ENCODE measurements at places on chromosomes 12 and 14.

- no peak for DNase-seq
Observed at GRCh38 chr14:89443042-89443629, 26.1 kb upstream of the FOXN3 start.

GRCh38 chr12:30701056-30701455 is 5.4 kb upstream of the IPO8 start:
- no peak for DNase-seq

DNA sequence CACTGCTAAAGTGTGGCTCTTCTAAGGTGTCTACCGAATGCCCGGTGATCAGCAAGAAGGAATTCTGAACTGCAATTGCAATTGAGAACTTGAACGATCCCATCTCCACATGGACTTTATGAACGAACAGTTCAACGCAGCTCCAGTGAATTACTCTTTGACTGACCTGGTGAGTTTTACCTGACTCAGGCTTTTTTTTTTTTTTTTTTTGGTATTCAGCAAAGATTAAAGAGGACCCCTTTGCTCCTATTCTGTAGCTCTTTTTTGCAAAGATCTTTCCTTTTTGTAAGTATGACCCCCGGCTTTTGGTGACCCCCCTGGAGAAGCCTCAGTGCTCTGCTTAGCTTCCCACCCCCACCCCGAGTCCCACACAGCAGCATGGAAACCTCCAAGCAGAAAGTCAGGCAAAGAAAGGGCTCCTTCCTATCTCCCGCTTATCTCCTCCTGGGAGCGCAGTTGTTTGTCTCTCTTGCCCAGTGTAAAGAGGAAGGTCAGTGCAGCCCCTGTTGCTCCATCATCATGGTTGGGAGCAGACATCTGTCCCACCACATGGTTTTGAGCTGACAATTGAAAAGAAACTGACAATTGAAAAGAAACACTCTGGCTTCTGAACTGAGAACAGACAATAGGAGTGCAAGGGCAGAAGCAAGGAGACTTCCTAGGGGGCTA is 72.1 kb upstream of the DIO3 start:
- DNase-seq: no peak

- no peak for DNase-seq
Observed at GRCh38 chr12:121603581-121603980, 22.7 kb upstream of the ORAI1 start.

DNA sequence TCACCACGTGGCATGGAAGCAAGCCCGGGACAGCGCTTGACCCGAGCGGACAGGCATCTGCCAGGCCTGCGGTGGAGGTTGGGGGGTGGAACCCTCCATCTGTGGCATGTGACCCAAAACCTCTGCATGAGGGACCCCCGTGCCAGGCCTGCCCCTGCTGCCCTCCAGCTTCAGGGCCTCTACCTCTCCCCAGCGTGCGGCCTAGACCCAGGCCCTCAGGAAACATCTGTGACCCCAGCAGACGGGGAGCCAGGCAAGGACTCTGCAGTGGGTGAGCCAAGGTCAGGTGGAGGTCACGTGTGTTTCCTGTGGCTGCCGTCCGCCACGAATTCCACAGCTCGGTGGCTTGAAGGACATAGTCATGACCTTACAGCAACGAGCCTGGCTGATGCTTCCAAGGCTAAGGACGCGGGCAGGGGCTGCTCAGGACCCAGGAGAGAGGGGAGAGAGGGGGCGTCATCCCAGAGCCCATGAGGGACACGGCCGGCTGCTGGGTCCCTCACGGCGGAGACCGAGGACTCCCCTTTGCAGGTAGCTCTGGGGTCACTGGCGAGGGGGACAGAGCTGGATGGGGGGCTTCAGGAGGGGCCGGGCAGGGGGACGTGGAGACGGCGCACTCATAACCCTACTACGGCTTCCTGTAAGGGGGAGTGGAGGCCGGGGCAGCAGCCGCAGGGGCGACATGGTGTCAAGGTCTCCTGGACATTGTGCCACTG is 91.5 kb downstream of the GALNT9 start:
- DNase-seq: no peak

DNA sequence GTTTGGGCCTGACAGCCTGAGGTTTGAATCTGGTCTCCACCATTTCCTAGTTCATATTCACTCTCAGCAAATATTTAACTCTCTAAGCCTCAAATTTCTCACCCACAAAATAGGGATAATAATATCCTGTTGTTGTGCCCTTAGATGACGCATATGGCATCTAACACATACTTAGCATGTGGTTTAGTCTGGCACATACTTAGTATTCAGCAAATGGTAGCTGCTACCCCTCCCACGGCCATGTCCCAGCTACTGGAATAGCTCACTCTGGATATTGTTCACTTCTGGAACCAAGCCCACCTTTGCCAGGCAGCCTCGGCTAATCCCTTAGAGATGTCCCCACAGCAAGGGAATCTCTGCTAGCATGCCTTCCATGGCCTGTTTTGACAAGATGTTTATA is 53.3 kb downstream of the BICD1 start:
- peak; percentile 74 for DNase-seq

DNA sequence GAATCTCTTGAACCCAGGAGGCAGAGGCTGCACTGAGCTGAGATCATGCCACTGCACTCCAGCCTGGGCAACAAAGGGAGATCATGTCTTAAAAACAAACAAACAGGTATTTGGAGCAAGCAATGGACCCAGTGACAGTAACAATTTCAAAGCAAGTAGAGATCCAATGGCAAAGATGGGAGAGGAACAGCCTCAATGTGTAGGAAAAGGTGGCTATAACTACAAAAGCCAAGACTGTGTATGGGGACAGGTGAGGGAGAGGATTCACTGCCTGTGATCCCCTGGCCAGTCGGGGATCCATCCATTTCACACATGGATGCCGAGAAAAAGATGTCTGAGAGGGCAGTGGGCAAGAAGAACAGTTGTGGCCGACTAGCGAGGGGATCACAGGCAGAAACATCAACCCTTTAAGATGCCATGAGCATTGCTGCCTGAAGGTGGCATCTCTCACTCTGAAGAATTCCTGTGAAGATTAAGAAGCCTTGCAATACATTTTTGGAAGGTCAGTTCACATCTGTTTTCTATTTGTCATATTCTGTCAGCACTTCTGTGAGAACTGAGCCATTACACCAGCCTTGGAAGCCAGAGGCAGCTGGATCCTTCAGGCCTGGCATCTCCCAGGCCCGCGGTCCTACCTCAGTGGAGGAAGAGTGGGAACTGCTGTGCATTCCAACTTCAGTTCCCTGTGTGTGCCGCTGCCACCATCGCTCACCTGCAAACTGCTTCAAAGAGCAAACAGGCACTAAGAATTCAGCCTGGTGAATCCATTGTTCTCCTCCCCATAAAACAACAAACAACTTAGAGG is 54.5 kb upstream of the FRS2 start:
- peak; percentile 93 for DNase-seq

- no peak for DNase-seq
Observed at GRCh38 chr12:65184176-65184857, 14.9 kb downstream of the LEMD3 start.

- DNase-seq: no peak
Observed at GRCh38 chr14:105019861-105020814, 745 bp downstream of the CDCA4 start.

DNA sequence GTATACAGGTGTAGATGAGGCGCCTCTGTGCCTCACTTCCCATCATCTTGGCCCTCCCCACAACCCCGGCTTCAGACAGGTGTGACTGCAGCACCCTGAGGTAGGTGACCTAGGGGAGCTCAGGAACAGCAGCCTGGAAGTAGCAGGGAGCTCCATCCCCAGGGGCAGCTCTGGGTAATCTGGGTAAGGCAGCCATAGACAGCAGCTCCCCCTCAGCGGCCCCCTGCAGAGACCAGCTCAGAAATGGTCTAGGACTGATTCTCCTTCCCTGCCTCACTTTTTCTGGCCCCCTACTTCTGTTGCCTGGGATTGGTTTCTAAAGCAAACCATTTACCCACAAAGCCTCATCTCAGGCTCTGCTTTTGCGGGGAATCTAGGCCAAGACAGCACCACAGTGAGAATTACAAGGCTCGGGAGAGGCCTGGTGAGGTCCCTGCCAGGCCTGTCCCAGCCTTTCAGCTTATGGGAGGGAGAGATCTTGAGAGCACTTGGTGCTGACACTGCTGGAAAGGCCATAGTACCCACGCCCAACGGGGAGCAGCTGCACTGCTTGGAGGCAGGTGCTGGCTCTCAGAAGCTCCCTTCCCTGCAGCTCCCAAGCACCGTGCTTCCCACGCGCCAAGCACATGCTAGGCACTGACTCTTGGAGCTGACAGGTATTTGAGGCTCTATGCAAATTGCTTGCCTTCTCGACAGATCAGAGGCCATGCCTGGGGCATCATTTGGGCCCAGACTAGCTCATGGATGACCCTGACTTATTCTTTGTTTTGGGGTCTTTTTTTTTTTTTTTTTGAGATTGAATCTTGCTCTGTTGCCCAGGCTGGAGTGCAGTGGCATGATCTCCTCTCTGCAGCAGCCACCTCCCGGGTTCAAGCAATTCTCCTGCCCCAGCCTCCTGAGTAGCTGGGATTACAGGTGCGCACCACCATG is 45.1 kb upstream of the TRAF3 start:
- no peak for DNase-seq

DNA sequence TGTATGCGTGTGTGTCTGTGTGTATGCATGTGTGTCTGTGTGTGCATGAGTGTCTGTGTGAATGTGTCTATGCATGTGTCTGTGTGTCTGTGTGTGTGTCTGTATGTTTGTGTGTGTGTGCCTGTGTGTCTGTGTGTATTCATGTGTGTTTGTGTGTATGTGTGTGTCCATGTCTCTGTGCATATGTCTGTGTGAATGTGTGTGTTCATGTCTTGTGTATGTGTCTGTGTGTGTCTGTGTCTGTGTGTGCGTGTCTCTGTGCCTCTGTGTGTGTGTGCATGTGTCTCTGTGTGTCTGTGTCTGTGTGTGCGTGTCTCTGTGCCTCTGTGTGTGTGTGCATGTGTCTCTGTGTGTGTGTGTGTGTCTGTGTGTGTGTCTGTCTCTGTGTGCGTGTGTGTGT is 82.4 kb downstream of the NINJ2 start:
- no peak for DNase-seq

DNA sequence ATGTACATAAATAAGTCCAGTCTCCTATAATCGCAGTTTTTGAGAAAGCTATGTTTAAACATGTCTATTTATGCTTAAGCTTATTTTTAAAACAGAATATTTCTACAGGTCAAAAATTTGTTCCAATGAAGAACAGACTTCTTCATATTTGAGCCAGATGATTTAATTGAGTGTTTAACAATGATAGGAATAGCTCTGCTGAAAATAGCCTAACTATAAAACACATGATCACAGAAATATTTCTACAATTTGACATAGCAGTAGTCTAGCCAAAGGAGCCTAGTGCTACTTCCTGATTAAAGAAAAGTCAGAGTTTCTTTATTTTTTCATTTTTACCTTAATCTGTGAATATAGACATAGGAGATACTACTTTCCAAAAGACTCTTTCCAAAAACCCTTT is 29.4 kb downstream of the DCP1B start:
- DNase-seq: no peak

DNA sequence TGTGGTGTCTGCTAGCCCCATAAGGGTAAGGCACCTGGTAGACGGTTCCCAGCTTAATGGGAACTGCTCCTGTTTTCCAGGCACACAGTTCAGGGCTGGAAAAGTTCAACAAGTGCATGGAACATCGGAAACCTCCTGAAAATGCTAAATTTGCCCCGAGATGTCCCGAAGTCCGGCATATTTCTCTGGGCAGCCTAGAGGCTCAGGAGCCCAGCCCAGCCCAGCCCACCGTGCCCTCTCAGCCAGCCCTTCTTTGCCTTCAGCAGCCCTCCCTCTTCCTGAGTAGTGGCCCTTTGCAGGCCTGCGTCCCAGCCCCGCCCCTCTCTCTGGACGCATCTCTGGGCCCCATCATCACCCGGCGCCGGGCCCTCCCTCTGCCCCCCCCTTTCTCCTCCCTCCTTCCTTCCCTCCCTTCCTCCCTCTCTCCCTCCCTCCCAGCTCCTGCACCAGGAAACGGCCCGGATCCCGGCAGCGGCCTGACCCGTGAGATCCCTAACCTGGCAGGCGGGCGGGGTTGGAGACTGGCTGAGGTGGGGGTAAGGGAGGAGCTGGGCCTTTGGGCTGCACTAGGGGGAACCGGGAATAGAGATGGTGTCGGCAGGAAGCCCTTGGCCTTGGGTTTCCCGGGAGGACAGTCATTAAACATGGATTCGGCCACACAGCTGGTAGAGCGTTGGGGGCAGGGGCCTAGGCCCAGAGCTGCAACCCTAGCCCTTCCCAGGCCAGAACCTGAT is at the start of gene BCL2L2:
Gene BCL2L2, plus strand, starts transcription at position 422 of the 734 bp plus-strand sequence. CDS start 935 bp downstream, outside the sequence.
- peak; percentile 78 for DNase-seq

- DNase-seq: no peak
Observed at GRCh38 chr12:90299666-90300065, 591.0 kb upstream of the ATP2B1 start.

- DNase-seq: no peak
Observed at GRCh38 chr12:132178316-132178715, 34.1 kb downstream of the NOC4L start.

- no peak for DNase-seq
Observed at GRCh38 chr12:4833524-4833923, 76.2 kb upstream of the KCNA1 start.

GRCh38 chr12:63319386-63319785 is 168.4 kb upstream of the AVPR1A start:
- peak; percentile 13 for DNase-seq

DNA sequence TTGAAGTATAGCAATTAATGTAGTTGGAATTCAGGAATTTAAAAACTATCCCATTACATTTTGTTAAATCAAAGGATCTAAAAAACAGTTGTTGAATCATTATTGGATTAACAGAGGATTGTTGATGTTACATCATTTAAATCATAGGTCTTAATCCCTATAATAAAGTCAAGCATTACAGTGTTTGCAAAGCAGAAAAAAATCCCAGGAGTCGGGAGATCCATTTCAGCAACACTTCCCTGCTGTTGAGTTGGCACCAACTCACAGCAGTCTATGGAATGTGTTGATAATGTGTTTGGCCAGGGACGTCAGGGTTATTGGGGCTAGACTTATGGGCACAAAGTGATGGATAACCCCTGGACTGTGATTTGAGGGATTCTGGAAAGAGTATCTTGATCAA is 99.1 kb upstream of the TMTC1 start:
- DNase-seq: no peak

DNA sequence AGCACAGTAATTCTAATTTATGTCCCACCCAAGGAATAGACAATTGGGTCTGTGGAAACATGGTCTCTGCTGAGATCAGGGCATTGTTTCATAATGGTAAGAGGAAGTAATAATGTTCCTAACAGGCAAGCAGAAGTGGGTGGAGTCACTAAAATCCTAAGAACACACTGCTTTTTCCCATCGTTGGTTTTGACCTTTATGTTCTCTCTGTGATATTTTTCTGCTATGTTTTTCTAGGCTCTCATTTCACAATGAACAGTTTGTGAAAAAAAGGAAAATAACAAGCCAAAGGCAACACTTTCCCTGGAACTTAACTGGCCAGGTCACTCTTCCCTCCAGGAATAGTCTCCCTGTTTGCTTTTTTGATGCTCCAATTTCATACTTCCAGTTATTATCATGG is 80.6 kb upstream of the OVCH1 start:
- DNase-seq: no peak

All from astrocyte (in vitro differentiated cells and primary cell).